ENCODE measurements at places on chromosomes 16 and 17. TPM values are rescaled to one million over a fixed set of nuclear protein-coding genes. Genes with fewer than 3 reads are reported as not detected.

CTF1 gene
- 0.16 TPM for total RNA-seq

MVP gene
- total RNA-seq, result 30.7 TPM

PLXDC1 gene
- 0.54 TPM for total RNA-seq

TEX19 gene
- 0.10 TPM for total RNA-seq

- DNase-seq, result peak; percentile 38
- no peaks in the 10 kb centered on the region for H3K27me3 ChIP-seq
- H3K4me3 ChIP-seq, result peak overlapping the region; percentile 32
- H3K27ac ChIP-seq, result peak overlapping the region; percentile 80
- peaks cover 19% of the 10 kb centered on the region for H3K4me1 ChIP-seq
These were observed 18.2 kb downstream of the SCN4A start for GRCh38 chr17:63954402-63955063.

DNA sequence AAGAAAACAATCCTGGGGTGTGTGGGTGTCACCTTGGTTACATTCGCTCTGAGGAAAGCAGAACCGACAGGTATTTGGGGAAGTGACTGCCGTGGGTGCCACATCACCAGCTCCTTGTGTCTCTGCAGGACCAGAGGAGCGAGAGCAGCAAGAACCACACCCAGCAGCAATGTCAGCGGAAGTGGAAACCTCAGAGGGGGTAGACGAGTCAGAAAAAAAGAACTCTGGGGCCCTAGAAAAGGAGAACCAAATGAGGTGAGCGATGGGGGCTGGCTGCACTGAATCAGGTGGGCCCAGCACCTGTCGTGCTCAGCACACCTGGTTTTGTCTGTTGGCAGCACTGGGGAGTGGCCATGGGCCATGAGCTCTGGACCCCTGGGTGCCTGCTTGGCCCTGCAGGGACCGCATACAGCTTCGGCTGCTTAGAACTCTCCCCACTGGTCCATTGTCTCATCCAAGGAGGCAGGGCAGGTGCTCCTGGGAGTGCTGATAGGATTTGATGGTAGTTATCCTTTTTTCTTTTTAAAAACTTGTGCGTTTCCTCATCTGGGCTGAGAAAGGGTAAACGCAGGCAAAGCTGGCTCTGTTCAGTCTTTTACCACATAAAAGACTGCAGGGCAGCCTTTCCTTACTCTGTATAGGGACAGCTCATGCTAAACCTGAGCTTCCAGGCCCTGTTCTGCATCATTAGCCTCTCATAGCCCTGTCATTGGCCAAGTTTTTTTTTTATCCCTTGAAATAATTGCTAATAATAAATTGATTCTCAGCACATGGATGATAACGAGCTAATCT is 29.4 kb downstream of the HMOX2 start:
- peak overlapping the region; percentile 90 for H3K27ac ChIP-seq
- no peaks in the 10 kb centered on the region for H3K27me3 ChIP-seq
- peaks cover 9% of the 10 kb centered on the region for H3K36me3 ChIP-seq
- DNase-seq, result peak; percentile 69

GRCh38 chr16:57567691-57568090 is 25.2 kb downstream of the ADGRG5 start:
- H3K4me1 ChIP-seq, result peaks cover 2% of the 10 kb centered on the region
- no peak overlapping the region for H3K4me3 ChIP-seq
- no peak for DNase-seq
- peaks cover 19% of the 10 kb centered on the region for H3K36me3 ChIP-seq
- no peak overlapping the region for H3K27ac ChIP-seq
- H3K27me3 ChIP-seq, result no peaks in the 10 kb centered on the region

DNA sequence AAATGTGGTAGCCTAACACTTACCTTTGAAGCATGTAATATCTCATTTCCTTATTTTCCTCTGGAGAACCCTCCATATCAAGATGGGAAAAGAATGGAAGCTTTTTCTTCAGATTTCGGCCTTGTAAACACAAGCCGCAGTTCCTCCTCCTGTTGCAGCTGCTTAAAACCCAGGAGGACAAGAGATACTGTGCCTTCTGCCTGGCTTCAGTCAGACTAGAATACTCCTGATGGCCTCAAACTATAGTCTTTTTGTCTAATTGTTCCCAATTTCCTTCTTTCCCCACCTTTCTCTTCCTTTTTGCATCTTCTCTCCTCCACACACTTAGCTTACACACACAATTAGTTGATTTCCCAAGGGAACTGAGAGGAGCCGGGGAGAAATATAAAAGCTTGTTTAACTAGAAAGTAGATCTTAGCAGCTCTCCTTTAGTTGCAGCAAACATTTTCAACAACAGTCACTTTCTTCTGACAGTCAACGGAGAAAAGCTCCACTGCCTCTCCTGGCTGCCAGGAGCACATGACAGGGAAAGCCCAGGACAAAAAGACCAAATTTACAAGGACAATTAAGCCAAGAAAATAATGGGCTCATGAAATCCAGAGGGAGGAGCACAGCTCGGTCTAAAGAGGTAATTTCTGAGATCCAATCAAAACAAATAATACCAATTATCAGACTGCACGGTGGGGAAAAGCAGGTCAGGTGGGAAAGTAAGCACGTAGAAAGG is 76.4 kb upstream of the C17orf78 start:
- DNase-seq, result no peak
- no peak overlapping the region for H3K4me3 ChIP-seq
- no peak overlapping the region for H3K27ac ChIP-seq
- no peaks in the 10 kb centered on the region for H3K27me3 ChIP-seq

GRCh38 chr16:54199487-54200160 is 87.0 kb downstream of the IRX3 start:
- peaks cover 2% of the 10 kb centered on the region for H3K36me3 ChIP-seq
- H3K4me3 ChIP-seq, result no peak overlapping the region
- H3K4me1 ChIP-seq, result no peaks in the 10 kb centered on the region
- DNase-seq, result no peak

DNA sequence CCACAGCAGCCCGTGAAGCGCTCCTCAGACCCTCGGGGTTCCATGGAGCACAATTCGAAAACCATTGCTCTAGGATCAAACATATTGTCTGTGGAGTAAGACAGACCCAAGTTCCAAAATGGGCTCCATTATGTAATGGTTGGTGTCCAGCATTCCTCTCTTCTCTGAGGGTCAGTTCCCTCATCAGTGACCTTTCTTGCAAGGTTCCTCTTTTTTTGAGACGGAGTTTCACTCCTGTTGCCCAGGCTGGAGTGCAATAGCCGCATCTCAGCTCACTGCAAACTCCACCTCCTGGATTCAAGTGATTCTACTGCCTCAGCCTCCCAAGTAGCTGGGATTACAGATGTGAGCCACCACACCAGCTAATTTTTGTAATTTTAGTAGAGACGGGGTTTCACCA is 28.4 kb downstream of the PLXDC1 start:
- DNase-seq, result no peak
- no peak overlapping the region for H3K27ac ChIP-seq
- H3K27me3 ChIP-seq, result no peaks in the 10 kb centered on the region
- no peaks in the 10 kb centered on the region for H3K36me3 ChIP-seq
- H3K4me1 ChIP-seq, result peaks cover 4% of the 10 kb centered on the region

- peaks cover 7% of the 10 kb centered on the region for H3K27me3 ChIP-seq
- H3K4me3 ChIP-seq, result no peak overlapping the region
- H3K36me3 ChIP-seq, result peaks cover 20% of the 10 kb centered on the region
- peaks cover 11% of the 10 kb centered on the region for H3K4me1 ChIP-seq
- no peak overlapping the region for H3K27ac ChIP-seq
These were observed 13.3 kb upstream of the CRK start for GRCh38 chr17:1469231-1469852.

DNA sequence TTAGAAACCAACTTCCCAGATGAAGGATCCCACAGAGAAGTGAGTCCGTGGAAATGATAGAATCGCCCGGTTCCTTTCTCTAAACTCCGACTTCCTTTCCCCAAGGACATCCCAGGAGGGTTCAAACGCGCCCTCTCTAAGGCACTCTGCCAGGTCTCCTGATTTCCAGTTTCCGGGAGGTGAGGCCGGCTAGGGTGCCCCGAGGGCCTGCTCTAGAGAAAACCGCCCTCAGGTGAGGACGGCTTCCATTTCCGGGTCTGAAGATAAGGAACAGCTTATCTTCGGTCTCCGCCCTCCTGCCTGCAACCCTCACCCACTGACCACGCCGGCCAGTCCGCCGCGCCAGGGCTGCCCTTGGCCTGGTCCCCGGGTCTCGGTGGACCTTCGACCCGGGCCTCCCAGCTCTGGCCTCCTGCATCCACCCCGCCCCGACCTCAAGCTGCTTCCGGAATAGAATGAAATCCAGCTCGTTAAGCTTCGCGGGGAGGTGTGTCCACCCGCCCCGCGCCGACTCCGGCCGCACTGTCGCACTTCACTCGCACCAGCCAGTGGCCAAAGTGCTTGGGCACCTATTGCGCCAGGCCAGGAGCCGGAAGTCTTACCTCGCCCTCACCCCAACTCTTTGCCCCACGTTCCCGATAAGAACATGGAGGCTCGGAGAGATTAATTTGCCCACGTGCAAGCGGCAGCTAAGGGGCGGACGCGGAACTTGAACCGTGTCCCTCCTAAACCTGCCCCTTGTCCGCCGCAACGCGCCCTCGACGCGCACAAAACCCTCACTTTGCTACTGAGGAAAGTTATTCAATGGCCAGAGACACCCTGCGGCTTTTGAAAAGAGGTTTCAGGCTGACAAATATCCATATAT is 836 bp upstream of the MMP15 start:
- peak overlapping the region; percentile 78 for H3K4me3 ChIP-seq
- H3K27ac ChIP-seq, result peak overlapping the region; percentile 65
- peaks cover 13% of the 10 kb centered on the region for H3K27me3 ChIP-seq
- DNase-seq, result peak; percentile 12
- H3K4me1 ChIP-seq, result peaks cover 10% of the 10 kb centered on the region

DNA sequence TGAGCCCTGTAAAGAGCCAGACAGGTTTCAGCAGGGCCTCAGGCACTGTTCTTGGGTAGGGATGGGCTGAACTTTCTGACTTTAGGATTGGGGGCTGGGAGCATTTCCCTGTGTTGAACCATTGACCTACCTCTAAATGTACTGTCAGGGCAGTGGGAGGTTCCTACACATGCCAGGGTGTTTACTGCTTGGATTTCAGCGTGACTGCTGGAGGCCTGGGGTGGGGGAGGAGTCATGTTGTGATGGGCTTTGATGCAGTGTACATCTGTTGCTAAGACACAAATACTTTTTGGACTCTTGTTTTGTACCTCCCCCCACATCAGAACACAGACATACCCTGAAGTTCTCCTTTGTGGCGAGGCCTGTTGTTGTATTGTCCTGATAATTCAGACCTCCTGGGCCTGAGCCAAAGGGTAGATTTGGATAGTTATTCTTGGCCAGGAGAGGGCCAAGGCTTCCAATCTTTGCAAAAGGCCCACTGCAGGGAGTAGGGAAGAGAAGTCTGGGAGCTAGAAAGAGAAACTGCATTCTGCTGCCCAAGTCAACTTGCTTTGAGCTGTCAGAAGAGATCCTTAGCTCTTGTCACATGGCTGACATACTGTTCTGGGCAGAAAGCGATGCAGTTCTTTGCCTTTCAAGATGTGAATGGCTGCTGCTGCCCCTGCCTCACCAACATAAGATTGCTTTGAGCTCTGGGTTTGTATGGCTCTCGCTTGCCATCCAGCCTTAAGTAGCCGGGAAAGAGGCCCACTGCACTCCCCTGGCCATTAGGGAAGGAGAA is 3.7 kb downstream of the NFE2L1 start:
- peak overlapping the region; percentile 79 for H3K27ac ChIP-seq
- peaks cover 4% of the 10 kb centered on the region for H3K27me3 ChIP-seq
- H3K4me3 ChIP-seq, result peak overlapping the region; percentile 32
- peaks cover 65% of the 10 kb centered on the region for H3K4me1 ChIP-seq
- peaks cover 60% of the 10 kb centered on the region for H3K36me3 ChIP-seq

DNA sequence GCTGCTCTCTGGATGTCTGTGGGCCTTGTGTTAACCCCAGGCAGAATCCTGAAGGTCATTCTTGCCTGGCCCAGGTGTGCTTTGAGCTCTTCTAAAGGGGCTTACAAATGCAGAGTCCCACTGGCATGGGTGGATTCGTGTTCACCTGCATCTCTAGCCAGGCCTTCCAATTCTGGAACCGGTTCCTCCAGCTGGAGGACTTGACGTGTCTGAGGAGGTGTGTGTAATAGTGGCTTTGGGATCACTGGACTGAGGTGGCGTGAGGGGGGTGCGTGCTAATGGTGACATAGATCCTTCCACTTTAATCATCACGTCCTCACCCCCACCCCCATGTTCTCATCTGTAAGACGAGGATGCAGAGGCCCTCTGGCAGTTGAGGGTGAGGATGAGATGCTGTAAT is 4.8 kb downstream of the GSE1 start:
- no peak for DNase-seq
- H3K27ac ChIP-seq, result peak overlapping the region; percentile 4
- H3K4me1 ChIP-seq, result peaks cover 48% of the 10 kb centered on the region
- H3K4me3 ChIP-seq, result no peak overlapping the region
- peaks cover 2% of the 10 kb centered on the region for H3K36me3 ChIP-seq
- no peaks in the 10 kb centered on the region for H3K27me3 ChIP-seq

DNA sequence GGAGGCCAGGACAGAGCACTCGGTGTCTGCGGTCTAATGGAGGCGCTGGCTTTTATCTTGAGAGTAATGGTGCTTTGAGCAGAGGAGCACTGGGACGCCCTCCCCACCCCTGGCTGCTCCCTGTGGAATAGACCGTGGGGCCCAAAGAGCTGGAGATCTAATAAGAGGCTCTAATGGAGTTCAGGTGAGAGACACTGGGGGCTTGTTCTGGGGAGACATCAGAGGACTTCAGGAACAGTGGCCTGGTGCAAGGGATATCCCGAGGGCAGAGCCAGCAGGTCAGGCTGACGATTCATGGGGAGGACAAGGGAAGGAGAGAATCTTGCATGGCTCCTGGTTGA is 9.5 kb upstream of the KRT19 start:
- H3K4me3 ChIP-seq, result no peak overlapping the region
- no peak for DNase-seq
- no peaks in the 10 kb centered on the region for H3K36me3 ChIP-seq

GRCh38 chr17:70492368-70492767 is 323.0 kb downstream of the KCNJ2 start:
- H3K4me3 ChIP-seq, result no peak overlapping the region
- H3K27ac ChIP-seq, result no peak overlapping the region
- H3K4me1 ChIP-seq, result no peaks in the 10 kb centered on the region
- no peaks in the 10 kb centered on the region for H3K36me3 ChIP-seq

GRCh38 chr16:19245326-19245925 is 40.1 kb upstream of the CLEC19A start:
- no peaks in the 10 kb centered on the region for H3K4me1 ChIP-seq
- no peak overlapping the region for H3K27ac ChIP-seq
- no peaks in the 10 kb centered on the region for H3K36me3 ChIP-seq
- DNase-seq, result no peak

DNA sequence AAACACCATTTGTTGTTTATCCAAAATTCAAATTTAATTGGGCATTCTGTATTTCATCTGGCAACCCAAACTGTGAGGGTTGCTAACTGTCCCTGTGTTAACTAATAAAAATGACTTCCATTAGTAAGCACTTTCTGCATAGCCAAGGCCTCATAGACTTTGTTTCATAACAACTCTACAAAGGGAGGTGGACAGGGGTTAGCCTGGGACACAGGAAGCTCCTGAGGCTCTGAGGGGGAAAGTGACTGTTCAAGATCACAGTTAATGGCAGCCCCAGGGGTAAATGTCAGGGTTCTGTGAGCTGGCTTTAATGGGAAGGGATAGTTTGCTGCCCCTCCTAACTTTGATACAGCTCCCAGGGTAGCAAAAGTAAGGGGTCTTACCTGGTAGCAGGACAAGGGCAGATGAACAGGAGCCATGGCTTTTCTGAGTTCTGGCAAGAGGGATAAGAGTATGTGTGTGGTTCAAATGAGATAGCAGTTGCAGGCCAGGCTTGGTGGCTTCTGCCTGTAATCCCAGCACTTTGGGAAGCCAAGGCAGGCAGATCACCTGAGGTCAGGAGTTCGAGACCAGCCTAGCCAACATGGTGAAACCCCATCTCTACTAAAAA is 2.2 kb downstream of the HEATR9 start:
- H3K27ac ChIP-seq, result no peak overlapping the region
- no peaks in the 10 kb centered on the region for H3K27me3 ChIP-seq
- H3K36me3 ChIP-seq, result peaks cover 2% of the 10 kb centered on the region
- H3K4me1 ChIP-seq, result peaks cover 25% of the 10 kb centered on the region
- H3K4me3 ChIP-seq, result no peak overlapping the region

GRCh38 chr17:21269394-21269793 is 15.1 kb upstream of the MAP2K3 start:
- H3K36me3 ChIP-seq, result no peaks in the 10 kb centered on the region
- no peaks in the 10 kb centered on the region for H3K27me3 ChIP-seq
- H3K4me3 ChIP-seq, result no peak overlapping the region
- H3K27ac ChIP-seq, result no peak overlapping the region

Measured in activated naive CD8-positive, alpha-beta T cell treated with anti-CD3 and anti-CD28 coated beads for 36 hours (primary cell).